ENCODE measurements at places on chromosomes 1 and 21.

- no peak for DNase-seq
These were observed 119.2 kb downstream of the ITSN1 start for GRCh38 chr21:33761441-33762036.

- DNase-seq: no peak
These were observed 2.6 kb downstream of the AHDC1 start for GRCh38 chr1:27601321-27601770.

GRCh38 chr1:109997867-109998229 lies 13.3 kb downstream of the AHCYL1 start:
- DNase-seq: no peak

- DNase-seq: no peak
These were observed 38.7 kb upstream of the EFHD2 start for GRCh38 chr1:15370781-15371520.

DNA sequence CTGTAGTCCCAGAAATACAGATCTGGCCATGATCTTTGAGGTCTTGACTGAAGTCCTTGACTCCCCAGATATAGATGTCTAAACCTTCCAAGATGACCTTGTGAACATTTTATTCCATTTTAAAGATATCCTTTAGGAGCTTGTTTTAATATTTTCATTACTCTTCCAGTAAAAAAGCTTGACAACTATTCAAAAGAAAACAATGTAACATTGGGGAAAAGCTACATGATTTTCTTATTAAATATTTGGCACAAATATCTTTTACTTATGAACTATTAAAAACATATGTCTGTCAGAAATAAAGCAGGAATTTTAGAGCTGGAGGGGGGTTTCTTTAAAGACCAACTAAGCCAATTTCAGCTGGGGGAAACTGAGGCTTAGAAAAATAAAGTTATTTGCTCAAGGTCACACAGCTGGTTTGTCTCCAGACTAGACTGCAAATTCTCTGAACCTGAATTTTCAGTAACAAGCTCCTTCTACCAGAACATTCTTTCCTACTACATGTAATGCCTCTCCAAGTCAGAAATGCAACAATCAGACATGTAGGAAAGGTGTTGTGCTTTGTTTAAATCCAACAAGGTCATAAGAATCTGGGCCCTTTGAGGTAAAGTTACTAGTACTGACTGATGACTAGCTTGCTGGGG lies 67.0 kb upstream of the PTCH2 start:
- DNase-seq: no peak

- DNase-seq: no peak
These were observed 404.0 kb upstream of the VAMP3 start for GRCh38 chr1:7366955-7367665.

DNA sequence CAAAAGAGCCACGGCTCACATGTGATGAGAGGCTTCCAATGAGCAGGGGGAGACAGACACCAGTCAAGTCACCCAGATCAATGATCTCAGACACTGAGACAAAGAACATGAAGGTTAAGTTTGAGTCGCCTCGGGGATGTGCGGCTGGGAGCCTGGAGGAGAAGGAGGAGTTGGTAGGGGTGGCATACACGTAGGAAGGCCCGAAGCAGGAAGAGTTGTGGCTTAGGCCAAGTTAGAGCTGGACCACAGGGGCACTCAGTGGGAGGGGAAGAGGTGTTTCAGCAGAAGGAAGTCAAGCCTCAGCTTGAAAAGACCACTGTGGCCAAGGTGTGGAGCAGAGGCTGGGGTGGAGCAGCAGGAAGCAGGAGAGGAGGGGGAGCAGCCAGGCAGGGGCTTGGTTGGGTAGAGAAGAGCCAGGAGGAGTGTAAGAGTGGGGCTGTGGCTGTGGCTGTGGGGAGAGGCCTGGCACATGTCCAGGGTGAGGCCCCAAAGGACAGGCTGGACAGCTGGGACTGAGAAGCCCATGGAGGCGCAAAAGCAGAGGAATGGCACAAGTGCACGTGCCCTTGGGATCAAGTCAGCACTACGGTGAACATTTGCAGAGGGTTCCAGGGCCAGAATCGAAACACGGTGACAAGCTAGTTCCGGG lies 27.6 kb downstream of the CTNNBIP1 start:
- no peak for DNase-seq

DNA sequence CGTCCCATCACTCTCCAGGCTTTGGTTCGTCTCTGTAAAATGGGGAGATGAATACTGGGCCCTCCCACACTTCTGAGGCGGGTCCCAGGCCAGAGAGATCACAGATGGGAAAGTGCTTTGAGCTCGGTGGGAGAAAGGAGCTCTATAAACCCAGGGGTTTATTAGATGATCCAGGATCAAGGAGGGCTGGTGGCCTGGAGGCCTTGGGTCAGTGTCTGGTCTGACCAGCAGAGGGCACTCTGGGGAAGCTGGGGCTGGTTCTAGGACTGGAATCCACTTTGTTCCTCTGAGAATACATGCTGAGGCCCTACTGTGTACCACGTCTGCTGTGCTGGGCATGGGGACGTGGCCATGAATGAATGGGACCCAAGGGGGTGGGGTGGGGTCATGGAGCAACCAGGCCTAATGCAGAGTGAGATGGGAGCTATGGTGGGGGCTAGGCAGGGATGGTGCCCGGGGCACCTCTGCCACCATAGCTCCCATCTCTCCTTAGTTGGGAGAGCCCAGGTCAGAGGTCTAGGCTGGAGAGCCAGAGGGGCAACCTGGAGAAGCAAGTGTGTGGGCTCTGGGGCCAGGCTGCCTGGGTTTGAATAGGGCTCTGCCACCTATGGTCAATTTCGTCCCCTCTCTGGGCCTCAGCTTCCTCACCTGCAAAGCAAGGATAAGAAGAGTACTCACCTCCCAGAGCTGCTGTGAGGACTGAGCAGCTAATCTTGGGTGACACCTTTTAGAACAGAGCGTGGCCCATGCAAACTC lies 9.0 kb upstream of the FAM131C start:
- DNase-seq: peak; percentile 73

DNA sequence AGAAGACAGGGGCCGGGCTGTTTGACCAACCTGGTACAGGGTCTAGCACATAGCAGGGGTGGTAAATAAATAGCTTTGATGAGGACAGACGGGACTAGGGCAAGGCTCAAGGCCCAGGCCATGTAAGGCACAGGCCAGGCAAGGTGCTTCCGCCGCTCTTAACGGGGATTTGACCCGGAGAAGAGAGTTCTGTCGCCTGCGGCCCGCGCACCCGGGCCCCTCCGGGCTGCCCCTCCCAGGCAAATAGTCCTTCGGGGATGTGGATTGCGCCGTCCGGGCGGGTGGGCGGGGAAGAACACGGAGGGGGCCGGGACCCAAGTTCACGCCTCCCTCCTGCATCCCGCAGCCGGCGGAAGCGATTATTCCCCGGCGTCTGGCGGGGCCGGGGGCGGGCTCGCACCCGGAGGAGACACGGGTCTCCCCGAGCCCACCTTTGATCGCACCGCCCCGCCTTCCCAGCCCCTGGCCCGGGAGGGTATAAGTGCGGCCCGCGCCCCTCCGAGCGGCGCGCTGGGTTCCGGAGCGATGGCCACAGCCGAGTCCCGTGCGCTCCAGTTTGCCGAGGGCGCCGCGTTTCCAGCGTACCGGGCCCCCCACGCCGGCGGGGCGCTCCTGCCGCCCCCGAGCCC lies at the start of gene MIXL1:
Gene MIXL1, plus strand, starts transcription at position 508 of the 629 bp plus-strand sequence. Its CDS starts 18 bp downstream, at position 526.
- DNase-seq: no peak

DNA sequence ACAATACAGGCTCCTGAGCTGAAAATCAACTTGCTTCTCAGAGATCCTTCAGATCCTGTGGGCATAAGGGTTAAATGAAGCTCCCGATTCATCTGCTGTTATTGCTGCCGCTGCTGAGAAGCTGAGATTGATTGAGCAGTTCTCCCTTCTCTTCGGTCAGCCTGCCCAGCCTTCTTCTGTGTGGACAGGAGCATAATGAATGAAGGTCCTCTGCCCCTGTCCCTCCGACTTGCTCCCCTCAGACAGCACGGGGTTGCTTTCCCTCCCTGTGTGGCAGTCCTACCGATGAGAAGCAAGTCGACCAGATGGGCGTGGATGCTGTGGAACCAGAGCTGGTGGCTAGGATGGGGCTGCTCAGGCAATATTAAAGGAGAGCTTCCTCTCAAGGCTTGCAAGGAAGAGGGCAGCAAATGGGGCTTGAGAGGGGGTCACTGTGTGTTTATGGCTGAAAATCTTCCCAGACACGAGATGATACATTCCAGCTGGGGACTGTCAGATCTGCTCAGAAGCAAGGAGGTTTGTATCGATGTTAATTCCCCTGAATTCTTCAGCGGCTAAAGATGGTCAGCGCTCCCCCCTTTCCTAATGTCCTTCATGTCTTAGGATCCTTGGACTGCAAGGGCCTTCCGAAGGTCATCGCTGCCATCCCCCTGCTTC lies 63.9 kb upstream of the GOLT1A start:
- no peak for DNase-seq

DNA sequence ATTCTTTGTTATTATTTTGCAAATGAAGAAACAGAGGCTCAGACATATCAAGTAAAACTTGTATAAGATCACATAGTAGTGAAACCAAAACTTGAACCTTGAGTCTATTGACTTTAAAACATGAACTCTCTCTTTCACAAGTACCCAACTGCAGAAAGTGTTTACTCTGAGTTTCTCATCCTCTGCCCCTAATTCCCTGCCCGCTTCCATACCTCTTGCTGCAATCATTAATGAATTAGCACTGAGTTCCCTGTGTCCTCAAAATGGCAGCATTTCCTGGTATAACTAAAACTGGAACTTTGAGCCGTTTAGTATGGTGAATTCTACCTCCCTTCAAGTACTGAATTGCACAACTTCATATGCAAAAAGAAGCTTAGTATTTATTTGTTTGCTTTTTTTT lies 147.7 kb upstream of the DNAH14 start:
- no peak for DNase-seq

DNA sequence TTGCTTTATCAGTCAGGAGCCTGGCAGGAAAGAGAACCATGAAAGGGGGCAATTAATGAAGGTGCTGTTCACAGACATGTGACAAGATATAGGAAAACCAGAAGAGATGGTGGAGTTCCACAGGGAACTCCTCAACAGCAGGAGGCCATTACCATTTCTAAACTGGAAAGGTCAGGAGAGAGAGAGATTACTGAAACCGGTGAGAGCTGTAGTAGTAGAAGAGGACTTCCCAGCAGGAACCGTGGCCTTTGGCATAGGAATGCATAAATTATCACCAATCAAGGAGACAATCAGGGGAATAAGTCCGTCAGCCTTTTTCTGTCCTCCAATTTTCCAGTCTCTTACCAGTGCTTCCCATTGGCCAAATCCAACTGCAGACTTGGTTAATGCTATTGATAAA lies 23.0 kb upstream of the ABCD3 start:
- DNase-seq: no peak

DNA sequence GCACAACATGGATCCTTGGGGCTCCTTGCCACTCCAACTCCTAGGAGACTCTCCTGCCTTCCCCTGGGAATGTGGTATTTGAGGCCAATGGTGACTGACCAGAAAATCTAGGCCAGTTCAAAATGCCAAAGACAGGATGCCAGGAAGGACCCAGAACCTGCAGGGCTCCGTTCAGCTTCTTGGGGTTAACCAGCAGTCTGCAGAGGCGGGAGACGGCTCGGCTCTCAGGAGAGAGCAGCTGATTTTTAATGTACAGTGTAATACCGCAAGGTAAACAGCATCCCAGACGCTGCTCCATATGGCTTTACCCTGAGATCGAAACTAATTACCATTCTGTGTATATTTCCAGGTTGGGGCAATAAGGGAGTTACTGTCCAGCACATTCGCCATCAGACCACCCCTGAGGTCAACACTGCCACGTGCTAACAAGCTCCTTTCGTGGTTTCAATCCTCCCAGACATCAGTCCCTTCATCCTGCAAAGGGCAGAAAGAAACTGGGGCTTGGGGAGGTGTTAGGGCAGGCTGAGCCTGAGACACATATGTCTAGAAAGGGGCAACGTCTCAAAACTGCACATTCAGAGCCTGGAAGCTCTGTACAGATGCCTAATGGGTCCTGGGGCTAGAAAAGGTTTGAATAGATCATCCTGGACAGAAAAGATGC lies 16.7 kb downstream of the ITPKB start:
- no peak for DNase-seq

DNA sequence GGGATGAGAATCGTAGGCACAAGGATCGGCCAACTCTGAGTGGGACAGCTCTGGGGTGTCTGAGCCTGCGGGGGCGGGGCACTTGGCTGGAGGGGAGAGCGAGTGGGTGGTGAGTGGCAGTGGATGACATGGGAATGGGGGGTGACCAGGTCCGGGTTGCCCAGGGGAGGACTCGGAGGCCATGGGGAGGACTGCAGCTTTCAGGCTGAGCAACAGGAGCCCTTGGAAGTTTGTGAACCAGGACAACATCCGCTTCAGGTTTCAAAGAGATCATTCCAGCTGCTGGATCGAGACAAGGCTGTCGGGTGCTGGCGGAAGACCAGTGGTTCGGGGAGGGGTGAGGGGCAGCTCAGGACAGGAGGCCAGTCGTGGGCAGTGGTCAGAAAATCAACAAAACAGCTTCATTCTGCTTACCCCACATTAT lies 124.4 kb upstream of the IRF2BP2 start:
- no peak for DNase-seq

GRCh38 chr1:110555807-110556470 lies 37.0 kb upstream of the KCNA10 start:
- DNase-seq: no peak

GRCh38 chr21:16535102-16535422 lies 805.3 kb downstream of the USP25 start:
- DNase-seq: no peak

GRCh38 chr1:12541274-12542137 lies 76.5 kb downstream of the DHRS3 start:
- no peak for DNase-seq
